Left lung (tissue), 14 donors: ENCODE measurements at places on chromosomes 6 and 20.

DNA sequence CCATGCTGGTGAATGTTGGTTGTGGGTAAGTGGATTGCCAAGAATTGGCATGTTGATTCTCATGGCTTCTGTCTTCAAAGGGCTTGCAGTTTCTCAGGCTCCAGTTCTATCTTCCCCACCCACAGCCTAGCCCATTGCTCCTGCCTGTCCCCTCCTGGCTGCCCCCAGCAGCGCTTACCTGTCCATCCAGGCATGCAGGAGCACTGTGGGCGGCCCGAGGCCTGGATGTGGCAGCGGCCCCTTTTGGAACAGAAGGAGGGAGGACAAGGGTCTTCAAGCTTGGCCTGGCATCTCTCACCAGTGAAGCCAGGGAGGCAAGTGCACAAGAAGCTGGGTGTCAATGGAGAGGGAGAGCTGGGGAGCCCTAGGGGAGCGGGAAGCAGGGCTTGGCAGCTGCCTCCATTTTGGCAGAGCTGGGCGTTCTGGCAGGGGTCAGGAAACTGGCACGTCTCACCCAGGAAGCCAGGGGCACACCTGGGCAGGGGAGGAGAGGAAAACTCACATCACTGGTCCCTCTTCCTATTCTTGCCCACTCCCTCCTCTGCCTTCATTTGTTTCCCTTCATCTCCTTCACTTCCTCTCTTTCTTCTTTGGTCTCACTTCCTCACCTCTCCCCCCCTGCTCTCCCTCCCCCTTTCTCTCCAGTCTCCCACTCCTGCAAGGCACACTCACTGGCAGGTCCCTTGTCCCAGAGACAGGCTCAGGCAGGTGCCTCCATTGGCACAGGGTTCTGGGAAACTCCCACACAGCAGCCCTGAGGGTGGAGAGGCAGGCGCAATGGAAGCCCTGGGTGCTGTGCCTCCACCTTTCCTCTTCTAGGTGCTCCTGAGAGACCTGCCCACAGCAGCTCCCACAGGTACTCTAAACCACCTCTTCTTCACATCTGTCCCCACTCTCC, 1.3 kb downstream of the NOTCH4 start:
- no peak for DNase-seq

- DNase-seq, result no peak
Observed at GRCh38 chr6:11847515-11848345, 69.1 kb upstream of the ADTRP start.

DNA sequence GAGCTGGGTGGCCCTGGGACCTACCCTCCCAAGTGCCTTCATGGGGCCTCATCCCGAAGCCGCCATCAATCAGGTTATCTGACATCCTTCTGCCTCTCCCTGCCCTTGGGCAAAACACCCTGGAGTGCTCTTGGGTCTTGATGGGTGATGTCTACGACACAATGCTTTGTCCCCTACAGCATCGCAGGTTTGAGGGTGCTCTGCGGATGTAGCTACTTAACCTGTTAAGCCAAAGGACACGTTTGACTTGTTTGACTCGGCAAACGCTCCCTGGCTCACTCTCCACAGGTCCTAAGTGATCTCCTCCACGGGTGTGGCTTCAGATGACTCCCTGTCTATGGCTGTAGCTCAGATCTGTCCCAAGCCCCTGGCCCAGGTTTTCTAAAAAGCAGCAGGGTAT, 35.6 kb downstream of the TBC1D7 start:
- DNase-seq, result no peak

DNA sequence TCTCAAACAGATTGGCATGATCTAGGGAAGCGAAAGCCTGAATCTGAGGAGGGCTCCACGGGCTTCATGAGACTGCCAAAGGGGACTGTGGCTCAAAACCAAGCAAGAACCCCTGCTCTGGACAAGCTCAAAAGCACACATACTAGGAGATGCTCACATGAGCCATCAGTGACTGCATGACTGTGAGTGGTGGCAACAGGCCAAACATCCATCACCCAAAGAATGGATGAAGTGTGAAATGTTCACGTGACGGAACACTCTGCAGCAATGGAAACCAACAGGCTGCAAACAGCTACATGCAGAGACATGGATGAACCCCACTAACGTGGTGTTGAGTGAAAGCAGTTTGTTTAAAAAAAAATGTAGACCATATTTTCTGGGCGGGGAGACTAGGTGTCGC, 136.3 kb downstream of the PREX1 start:
- no peak for DNase-seq

DNA sequence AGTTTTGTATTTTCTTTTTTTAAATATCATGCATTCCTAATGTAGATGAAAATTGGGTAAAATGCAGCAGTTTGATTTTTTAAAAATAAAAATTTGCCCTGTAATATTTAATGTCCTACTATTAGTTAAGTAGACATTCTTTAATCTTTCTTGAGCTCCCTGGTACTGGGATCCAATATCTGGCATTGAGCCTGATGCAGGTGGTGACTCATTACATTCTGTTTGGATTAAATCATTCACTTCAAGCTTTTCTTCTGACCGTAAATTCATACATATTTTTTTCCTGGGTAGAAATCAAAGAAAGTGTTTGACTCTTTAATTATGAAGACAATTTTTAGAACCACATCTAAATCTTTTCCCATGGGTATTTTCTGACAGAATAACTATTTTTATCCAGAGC, 768.8 kb upstream of the SLC35B3 start:
- no peak for DNase-seq
